ENCODE measurements at places on chromosomes 4 and X.

DNA sequence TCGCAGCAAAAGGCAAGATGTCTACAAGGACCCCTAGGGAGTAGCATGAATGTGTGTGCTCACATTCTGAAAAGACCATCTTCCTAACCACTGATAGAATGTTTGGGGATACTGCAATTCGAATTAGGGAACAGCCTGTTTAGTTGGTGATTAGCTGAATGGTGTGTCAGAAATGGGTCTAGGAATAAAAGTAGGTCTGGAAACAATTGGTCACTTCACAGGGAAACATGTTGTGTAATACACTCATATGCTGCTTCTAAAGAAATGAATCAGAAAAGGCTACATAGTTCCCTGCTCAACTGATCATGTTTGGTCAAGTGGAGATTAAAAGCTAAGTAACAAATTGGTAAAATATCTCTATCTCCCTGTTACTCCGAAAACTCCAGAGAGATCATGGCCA is 2362.4 kb upstream of the TENM3 start:
- DNase-seq, result no peak

- no peak for DNase-seq
Measured at GRCh38 chrX:10178866-10179463, 22.2 kb downstream of the CLCN4 start.

- DNase-seq, result peak; percentile 39
Measured at GRCh38 chr4:98929341-98930267, 671 bp upstream of the EIF4E start.

DNA sequence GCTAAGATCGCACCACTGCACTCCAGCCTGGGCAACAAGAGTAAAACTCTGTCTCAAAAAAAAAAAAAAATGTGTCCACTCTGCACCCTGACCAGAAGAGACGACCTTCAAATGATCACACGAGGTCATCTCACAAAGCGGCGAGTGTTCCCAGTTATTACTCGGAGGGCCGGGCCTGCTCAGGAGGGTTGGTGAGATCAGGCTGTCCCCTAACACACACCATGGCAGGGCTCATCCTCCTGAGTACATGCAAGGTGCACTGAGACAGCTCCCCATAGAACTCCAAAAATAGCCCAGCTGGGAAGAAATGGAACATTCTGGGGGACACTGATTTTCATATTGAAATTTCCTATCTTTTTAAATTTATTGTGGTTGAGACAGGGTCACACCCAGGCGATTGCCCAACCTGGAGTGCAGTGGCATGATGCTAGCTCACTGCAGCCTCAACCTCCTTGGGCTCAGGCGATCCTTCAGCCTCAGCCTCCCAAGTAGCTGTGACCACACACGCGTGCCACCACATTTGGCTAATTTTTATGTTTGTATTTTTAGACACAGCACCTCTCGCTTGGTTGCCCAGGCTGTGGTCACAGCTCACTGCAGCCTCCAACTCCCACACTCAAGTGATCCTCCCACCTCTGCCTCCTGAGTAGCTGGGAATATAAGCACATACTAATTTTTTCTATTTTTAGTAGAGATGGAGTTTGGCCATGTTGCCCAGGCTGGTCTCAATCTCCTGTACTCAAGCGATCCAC is 51.5 kb downstream of the DHRSX start:
- DNase-seq, result no peak

GRCh38 chr4:53990641-53991040 is 73.8 kb downstream of the CHIC2 start:
- DNase-seq, result no peak
